ENCODE measurements at places on chromosomes 5 and 9.

GRCh38 chr9:34139477-34140146 lies 13.1 kb upstream of the DCAF12 start:
- no peak for DNase-seq

DNA sequence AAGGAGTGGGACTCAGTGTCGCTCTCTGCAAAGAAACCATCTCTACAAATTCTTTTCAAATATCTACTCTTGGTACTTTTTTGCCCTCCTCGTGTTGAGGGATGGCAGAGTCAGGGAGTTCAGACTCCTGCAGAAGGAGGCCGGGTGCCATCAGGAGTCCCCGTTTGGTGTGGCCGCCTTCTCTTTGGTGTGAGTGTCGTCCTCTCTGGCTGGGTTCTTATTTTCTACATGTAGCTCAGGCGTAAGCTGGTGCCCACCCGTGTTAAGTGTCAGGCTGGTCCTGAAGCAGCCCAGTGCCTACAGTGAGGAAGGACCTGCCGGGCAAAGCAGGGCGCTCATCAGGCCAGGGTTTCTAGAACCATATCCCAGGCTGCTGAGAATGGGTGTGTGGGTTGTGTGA lies 37.0 kb downstream of the OTULIN start:
- no peak for DNase-seq

GRCh38 chr5:9624196-9624947 lies 5.8 kb downstream of the TAS2R1 start:
- DNase-seq = no peak

DNA sequence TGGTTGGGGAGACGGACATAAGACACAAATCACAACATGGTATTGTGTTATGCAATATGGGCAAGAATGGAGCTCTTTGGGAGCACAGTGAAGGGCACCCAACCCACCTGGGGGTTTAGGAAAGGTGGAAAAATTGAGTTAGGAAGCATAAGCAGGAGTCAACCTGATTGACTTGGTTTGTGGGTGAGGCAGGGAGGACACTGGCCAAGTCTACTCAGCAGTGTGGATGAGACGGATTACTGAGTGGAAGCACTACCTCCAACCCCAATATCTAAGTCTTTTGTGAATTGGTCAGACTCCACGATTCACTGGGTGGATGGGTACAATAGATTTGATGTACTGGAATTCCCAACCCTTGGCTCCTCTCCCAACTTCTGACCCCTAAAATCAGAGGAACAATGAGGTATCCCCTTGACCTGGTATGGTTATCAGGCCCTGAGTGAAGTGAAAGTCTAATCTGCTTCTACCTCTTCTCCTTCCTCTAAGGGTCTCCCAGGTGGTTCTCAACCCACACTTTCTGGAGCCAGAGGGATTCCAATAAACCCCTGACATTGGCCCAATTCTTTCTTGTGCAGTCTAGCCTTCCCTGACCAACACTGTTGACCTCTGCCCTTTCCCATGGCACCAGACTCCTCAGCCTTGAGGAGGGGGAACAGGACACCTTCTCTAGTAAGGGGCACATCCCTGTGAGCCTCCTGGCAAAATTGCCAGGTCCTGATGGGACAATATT lies 5.2 kb downstream of the EGR1 start:
- DNase-seq = no peak

- no peak for DNase-seq
These were observed 92.0 kb downstream of the PHF2 start for GRCh38 chr9:93668261-93668871.

GRCh38 chr5:104643320-104643719 lies 1080.7 kb upstream of the NUDT12 start:
- DNase-seq = no peak

DNA sequence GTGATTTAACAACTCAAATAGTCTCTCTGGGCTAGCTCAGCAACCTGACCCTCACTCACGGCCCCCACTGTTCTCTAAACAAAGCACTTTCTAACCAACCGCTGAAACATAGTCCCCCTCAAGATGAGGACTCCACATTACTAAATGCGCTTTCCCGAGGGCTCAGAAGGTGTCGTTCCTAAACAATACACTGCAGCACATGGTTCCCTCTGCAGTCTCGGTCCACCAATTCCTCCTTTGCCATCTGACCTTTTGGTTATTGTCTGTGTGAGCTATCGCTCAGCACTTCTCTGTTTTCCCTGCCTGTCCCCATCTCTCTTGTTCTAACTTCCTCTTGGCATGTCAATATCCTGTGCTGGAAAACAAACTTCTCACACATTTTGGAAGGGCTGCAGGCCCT lies 7.2 kb downstream of the EPB41L4A start:
- no peak for DNase-seq

DNA sequence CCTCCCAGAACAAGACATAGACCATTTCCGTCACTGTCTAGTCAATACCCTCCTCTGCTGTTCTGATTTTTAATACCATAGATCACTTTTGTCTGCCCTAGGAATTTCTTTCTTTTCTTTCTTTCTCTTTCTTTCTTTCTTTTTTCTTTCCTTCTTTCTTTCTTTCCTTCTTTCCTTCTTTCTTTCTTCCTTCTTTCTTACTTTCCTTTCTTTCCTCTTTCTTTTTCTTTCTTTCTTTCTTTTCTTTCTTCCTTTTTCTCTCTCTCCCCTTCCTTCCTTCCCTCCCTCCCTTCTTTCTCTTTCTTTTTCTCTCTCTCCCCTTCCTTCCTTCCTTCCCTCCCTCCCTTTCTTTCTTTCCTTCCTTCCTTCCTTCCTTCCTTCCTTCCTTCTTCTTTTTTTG lies 49.0 kb upstream of the RAPGEF1 start:
- DNase-seq = no peak

GRCh38 chr5:53906736-53907135 lies 346.3 kb downstream of the NDUFS4 start:
- DNase-seq = no peak

DNA sequence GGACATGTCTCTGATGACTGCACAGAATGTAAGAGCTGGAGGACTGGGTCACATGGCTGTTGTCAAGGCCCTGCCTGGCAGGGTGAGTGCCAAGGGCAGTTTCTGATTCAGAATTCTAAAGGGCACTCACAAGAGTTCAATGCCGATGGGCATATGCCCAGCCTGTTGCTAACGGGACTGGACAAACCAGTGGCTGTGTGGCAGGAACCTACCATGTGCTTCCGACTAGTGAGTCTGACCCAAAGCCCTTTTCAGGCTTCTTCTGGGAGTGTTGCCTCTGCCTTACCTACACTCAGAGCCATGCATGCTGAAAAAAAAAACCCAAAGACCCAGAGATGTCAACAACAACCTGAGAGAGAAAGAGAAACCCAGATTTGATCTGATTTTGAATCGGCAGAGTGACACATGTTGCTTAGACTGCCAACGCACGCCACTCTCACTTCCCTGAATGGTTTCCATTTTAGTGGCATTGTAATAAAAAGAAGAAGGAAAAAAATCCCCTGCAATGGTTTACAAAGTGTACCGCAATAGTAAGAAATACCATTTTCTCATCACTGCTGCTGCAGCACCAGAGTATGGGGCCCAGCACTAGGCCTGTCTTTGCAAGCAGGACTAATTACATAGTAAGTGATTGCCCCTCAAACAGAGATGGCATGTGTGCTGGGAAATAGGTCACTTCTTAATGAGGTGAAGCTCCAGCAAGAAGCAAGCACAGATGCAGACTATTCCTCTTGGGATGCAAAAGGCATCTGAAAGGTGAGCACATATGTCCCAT lies 194.3 kb downstream of the PALM2AKAP2 start:
- no peak for DNase-seq

- DNase-seq = no peak
These were observed 313.7 kb upstream of the IRX4 start for GRCh38 chr5:2196416-2196815.

- no peak for DNase-seq
These were observed 59.3 kb upstream of the RNU6ATAC start for GRCh38 chr9:134223591-134224122.

GRCh38 chr9:23615569-23615968 lies 210.5 kb downstream of the ELAVL2 start:
- DNase-seq = no peak

- DNase-seq = no peak
These were observed 84.0 kb downstream of the RAB3C start for GRCh38 chr5:58666598-58667581.

DNA sequence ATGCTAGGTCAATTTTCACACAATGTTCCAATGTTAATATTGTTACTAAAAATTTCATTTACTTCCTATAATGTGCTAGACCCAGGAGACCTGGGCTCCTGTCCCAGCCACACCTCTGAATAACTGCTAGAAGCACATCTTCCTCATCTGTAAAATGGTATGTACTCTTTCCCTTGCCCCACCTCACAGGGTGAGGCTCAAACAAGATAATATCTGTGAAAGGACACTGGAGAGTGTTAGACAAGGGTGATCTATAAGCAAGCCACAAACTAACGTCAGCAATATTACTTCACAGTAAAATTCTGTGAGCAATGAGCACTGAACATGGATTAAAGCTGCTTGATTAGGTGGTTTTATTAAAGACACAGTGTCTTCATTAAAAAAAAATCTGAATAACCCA lies 186.4 kb downstream of the EPB41L4A start:
- no peak for DNase-seq

GRCh38 chr5:86354664-86355063 lies 263.1 kb upstream of the COX7C start:
- DNase-seq = no peak

GRCh38 chr5:29796013-29796412 lies 1397.5 kb upstream of the CDH6 start:
- DNase-seq = no peak

GRCh38 chr5:181056431-181056830 lies 16.4 kb downstream of the BTNL9 start:
- DNase-seq = no peak

DNA sequence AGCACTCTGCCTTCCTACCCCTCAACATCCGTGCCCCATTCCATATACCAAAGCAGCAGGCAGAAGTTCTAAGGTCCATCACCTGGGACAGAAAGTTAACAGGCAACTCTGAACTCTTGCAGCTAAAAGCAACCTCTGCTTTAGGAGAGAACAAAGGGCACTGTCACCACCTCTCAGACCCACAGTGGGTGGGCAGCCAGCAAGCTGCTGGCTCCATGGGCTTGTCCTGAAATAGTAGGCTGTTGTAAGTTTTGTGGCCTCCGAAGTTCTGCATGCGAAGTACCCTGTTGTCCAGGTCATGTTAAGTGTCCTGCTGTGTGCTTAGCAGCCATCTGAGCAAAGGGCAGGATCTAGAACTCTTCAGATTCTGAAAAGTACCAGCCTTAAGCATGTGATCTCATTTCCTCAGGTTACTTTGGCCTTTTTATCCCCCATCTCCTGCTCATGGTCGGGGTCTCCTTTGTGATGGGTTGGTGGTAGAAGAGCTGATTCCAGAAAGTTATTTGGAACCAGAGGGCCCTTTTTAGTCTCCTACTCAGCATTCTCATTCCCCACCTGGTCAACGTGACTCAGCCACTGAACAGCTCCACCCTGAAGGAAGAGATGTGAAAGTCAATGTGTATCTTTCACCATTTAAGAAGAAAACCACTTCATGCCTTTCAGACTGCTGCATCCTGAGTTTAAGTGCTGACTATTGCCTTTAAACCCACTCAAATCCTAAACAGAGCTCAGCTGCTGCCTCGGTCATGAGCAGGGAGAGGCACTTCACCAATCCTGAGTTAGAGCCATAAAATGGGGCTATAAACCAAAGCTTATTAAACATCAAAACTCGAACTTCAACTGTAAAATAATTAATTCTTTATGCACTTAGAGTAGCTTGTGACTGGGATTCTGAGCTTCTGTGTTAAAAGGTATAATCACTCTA lies 121.4 kb downstream of the DPYSL3 start:
- DNase-seq = no peak

GRCh38 chr9:137647096-137647714 lies 28.4 kb downstream of the EHMT1 start:
- DNase-seq = no peak

- DNase-seq = no peak
These were observed 207.3 kb downstream of the TMEM38B start for GRCh38 chr9:105901514-105902109.

GRCh38 chr5:116423587-116424257 lies 150.9 kb downstream of the SEMA6A start:
- no peak for DNase-seq

DNA sequence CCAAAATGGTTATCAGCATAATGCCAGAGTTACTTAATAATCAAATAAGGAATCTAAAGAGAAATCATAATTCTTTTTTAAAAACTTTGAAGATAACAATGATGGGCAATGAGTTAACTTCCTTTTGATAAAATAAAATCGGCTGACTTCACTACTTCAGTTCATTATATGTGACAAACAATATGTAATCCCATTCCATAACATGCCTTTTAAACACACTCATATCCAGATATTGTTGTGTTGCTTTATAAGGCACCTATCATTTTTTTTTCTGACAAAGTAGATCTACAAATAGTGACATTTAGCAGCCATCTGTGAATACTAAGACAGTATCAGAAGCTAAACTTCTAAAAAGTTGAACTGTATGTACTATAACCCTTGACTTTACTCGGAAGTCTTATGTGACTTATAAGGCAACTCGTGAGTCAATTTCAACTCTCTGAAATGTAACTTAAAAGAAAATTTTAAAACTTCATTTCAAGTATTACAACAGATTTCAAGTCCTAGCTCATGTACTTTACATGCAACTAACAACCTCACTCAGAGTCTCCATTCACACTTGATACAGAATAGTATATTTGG lies 7.5 kb downstream of the ADAMTS6 start:
- no peak for DNase-seq

DNA sequence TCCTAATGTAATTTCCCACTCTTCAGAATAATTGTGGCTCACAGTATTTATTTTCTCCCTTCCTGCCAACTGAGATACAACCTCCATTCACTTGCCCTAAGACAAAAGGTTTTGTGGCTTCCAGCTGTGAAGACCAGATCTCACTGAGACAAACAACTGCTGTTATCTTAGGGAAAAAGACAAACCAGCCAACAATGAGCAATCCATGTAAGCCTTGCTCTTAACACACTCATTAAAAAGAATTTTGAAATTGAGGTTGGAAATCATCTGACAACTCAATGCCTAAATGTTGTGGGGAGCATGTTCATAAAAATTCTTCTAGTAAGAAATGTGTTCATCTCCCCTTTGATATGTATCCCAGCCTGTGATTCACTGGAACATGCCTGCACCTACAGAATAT lies 132.9 kb downstream of the ADAMTSL1 start:
- DNase-seq = no peak

DNA sequence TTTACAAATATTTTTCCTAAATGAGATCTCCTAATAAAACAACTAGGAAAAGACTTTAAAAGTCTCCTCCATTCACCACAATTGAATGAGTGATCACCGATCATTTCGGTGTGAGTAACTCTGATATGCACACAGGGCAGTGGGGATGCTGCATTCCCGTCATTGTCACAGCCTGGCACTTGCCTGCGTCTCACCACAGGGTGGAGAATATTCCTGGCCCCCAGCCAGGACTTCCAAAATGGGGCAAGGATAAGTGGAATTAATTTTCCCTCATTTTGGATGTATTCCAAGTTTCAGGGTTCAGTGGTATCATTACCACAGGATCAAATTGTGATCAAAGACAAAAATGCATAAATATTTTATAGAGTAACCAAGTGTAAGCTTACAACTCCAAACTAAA lies 107.1 kb downstream of the CTNND2 start:
- DNase-seq = no peak

GRCh38 chr9:95133325-95133705 lies 184.2 kb downstream of the FANCC start:
- no peak for DNase-seq

- no peak for DNase-seq
These were observed 1138.2 kb downstream of the TAF11L14 start for GRCh38 chr5:18772475-18772874.
